ENCODE measurements at places on chromosomes 3 and 15.

DNA sequence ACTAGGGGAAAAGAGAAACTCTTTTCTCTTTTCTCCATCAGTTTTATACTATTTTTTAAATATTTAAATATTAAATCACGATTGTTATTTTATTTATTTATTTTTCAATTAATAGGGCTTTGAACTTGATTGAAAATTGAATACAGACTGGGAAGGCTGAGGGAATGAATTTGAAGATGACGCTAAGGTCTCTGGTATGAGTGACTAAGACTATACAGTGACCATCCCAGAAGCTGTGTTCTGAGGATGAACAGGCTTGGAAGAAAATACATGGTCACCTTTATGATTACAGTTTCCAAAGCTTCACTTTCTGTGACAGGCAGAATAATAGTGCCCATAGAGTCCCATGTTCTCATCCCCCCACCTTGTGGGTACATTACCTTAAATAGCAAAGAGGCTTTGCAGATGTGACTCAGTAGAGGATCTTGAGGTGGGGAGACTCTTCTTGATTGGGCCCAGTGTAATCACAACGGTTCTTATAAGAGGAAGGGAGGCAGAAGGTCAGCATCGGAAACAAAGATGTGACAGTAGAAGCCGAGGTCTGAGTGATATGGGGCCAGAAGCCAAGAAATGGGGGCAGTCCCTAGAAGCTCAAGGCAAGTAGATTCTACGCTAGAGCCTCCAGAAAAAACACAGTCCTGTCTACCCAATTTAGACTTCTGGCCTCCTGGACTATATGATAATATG, 51.0 kb upstream of the LPP start:
- no peak for DNase-seq

- no peak for DNase-seq
These were observed 467.1 kb upstream of the TGFBR2 start for GRCh38 chr3:30139283-30139682.

GRCh38 chr3:195194559-195195206, 76.3 kb downstream of the XXYLT1 start:
- DNase-seq = no peak

DNA sequence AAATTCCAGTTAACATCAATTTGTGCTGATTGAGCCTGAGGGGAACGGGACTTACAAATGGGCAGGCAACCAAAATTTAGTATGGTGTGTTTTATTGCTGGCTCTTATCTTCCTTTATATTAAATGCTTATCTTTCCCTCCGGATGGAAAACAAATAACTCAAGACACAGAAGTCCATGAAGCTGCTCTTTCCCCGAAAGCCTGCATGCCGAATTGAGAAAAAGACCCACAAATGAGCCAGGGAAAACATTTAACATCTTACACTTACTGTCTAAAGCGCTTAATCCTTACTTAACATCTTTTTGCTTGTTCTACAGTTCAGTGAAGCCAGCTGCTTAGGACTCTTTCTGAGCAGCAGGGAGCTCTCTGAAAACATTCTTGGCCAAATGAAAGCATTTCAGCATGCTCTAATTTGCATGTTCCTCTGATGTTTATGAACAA, 49.5 kb downstream of the HEG1 start:
- DNase-seq = no peak

DNA sequence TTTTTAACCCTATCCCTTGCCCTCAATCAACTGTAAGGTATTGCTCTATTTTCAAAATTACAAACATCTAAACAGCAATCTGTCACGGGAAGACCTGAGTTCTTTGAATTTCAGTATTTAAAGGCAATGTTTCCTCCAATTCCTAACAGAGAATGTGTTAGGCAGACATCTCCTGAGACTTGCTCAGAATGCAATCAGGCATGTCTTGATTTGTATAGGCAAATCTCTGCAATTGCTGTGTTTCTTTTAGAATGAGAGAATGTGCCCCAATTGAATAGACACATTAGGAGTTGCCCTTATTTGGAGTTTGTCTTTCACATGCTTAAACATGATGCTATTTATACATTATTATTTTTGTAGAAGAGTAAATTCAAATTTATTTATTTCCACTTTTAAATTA, 205.6 kb downstream of the CADM2 start:
- DNase-seq = no peak

GRCh38 chr3:134833453-134834163, 38.5 kb downstream of the EPHB1 start:
- no peak for DNase-seq

DNA sequence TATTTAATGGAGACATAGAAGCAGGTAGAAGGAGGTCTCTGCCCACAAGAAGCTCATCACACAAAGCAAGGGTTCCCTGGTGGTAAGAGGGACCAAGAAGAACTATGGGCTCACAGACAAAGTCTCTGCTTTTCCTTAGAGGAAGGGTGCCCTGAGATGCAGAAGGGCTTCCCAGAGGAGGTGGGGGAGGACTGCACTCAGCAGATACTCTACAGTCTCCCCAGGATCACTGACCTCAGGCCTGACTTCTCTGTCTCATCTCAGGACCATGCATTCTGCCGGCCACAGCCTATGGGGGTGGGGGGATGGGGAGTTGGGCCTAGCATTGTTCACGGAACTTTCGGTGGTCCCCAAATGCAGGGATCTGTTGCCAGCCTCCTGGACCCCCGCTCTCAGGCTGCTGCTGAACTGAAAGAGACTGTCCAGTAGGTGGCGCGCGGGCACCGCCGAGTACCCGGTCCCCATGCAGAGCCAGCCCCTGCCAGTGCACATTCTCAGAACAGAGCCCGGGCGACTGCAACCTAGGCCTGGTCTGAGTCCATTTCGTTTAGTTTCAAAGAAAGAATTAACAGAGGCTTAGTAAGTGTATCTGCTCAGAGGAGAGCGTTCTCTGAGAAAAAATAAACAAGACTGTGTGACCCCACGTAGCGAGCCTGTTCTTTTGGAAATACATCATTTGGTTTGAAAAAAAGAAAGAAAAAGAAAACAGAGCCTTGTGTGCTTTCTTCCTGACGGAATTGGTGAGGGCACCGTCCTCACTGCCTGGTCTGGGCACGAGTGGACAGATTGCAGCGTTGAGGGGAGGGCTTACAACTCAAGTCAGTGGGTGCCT, 74.1 kb downstream of the LRTM1 start:
- peak; percentile 20 for DNase-seq

GRCh38 chr15:97520689-97521088, 439.8 kb upstream of the ARRDC4 start:
- no peak for DNase-seq

- DNase-seq = no peak
These were observed 206.8 kb downstream of the KBTBD8 start for GRCh38 chr3:67204951-67205350.

DNA sequence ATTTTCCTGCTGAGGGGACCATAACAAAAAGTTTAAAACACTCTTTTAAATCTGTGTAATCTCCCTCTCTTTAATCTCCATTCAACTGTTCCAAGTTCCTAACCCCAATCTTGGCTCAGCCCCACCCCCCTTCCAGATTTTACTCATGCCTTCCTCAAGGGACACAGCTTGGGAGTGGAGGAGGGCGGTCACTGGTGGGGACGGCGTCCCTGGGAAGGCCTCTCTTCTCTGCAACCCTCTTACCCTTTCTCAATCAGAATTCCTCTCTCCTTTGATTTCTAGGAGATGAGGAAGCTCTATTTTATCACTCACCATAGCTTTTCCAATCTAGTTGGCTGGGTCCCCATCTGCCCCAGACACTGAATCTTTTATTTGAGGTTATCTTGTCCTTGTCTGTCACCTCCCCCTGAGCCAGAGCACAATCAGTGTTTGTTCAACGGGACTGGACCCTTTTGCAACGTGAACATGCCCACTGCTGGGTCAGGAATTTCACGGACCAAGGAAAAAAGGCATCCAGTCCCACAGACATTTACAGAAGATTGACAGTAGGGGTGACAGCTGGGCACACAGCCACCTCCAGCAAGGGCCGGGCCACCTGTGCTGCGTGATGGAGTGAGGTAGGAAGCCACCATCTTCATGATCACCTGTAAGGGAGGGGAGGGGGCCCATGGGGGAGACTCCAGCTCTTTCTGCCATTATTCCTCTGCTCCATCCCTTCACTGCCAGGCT, 84.0 kb upstream of the HERC1 start:
- no peak for DNase-seq

- DNase-seq = peak; percentile 11
These were observed 4.2 kb upstream of the TRAT1 start for GRCh38 chr3:108818404-108818803.

DNA sequence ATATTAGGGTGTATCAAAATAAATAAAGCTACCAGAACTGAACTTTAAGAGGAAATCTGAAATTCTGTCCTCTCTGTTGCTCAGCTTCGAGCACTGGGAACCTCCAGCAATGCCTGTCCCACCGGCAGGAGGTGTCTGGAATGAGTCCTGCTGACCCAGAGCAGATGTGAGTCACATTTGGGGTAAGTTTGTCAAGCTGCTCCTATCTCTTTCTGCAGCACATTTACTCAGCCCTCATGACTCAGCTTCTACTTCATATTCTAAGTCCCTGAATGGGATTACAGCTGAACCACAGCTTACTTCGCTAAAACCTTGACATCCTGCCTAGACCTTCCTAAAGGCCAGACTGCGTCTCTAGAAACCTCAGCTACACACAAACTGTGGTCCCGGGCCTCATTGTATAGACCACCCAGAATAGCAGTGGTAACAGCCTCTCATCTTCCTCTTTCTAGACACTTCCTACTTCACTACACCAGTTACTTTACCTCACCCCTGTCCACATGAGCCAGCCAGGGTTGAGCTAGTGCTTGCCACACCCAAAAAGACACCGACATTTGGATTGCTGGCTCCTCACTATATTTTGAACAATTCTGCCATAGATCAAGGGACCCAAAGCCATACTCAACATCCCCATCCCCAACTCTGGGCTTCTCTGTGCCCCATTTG, 109.6 kb upstream of the TMCO5A start:
- no peak for DNase-seq

- no peak for DNase-seq
These were observed 29.3 kb upstream of the UBE2E1 start for GRCh38 chr3:23776352-23776891.

DNA sequence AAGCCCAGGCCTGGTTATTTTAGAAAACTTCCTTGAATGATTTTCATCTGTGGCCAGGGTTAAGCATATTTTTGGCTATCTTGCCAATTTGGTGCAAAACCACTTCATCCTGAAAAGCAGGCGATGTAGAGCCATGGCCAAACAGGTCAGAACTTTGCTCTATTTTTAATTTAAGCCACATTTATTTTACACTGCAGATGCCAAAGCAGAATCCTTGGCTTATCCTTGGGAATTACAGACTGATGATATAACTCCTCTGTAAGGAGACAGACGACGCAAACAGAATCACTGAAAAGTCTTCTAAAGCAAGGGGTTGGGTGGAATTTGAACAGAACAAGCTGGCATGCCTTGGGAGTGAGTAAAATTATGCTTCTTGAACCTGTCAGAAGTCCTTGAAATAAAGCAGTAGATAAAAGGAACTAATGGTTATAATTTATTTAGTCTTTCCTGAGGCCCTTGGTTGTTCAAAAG, 121.9 kb downstream of the CHST2 start:
- DNase-seq = no peak

GRCh38 chr15:28086175-28086703, 12.9 kb downstream of the OCA2 start:
- peak; percentile 3 for DNase-seq

- no peak for DNase-seq
These were observed 358.4 kb upstream of the PROK2 start for GRCh38 chr3:72143322-72143721.

DNA sequence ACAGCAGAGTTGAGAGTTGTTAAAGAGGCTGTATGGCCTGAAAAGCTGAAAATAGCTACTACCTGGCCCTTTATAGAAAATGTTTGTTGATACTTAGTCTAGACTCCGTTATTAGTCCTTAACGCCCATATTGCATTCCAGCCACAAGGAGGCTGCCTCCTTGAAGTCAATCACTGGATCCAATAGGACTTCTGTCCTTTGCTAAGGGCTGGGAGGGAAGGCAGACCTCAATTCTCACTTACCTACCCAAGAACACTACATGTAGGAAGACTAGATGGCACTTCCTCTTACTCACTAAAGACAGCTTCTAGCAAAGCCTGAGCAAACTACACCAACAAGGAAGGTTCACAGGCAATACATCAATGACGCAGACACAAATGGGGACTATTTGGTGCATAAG, 139.5 kb upstream of the HACD2 start:
- no peak for DNase-seq

DNA sequence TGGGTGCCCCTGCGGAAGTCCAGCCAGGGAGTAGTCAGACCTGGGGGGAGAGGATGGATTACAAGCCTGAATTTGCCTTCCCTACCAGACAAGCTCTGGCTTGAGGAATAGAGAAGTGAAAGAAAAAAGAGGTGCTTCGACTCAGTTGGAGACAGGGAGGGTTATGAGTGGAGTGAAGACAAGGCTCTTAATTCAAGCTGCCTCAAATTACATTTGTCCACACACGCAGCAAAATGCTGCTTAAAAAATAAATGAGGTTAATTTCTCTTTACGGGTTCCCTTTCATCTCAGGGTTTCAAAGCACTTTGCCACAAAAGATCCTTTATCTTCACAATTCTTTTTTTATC, 49.0 kb upstream of the SLC4A7 start:
- DNase-seq = no peak

Measured in DMS 273 treated with DMSO at 0.1 percent for 48 hours (cell line).